Stimulated activated CD8-positive, alpha-beta memory T cell treated with anti-CD3 and anti-CD28 coated beads, Interleukin-4, amount 100 ng/mL, for 1 hour (primary cell): ENCODE measurements at places on chromosomes 7 and 10.

- no peak for DNase-seq
Observed at GRCh38 chr10:46556515-46557318, at the start of gene GPRIN2. Gene GPRIN2, minus strand, starts transcription at chr10:46556658. Its CDS starts 5,922 bp downstream, at chr10:46550736.

DNA sequence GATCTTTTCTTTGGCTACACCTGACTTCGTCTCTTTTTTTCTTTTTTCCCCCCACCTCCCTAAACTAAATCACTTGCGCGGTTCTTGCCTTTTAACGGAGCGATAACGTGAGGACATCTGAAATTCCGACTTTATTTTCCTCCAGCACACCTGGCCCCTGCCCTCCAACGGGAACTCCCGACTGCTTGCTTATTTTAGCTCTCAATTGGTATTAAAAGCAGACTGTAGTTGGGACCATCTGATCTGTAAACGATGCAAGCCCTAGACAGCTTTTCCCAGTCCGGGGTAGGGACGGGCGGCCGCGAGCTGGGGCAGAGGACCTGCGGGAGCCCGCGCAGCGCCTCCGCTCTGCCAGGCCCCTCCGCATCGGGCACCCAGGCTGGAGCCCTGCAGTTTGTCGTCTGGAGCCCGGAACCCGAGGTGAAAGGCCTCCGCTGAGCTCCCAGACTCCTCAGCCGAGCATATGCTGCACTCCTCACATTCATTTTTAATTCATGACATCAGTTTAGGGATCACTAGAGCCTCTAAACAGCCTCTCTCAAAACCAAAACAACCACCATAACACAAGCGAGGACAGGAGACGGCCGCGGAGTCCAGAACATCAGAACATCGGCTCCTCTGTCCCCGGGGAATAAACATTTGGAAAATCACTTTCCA, 10.0 kb upstream of the EMX2 start:
- DNase-seq: no peak

DNA sequence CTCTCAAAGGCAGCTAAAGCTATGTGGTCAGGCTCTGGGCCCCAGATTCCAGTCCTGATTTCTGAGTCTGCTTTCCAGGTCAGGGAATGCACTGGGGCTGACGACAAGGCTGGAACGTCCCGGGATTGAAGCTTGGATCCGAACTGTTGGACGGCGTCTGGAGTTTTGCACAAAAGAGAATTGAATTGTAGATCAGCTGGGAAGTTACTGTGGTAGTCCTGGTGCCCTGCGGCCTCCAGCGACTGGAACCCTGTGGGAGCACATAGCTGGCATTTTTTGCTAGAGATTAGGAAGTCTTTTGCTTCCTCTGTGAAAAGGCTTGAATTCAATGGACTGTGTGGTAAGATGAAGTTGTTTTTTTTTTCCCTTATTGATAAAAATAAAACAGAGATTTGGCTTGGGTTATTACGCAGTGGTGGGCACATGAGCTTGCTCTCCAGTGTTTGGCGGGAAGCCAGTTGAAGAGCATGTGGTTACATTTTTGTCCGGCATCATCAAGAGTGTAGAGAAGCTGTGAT, at the start of gene HK1:
Gene HK1, plus strand, starts transcription at position 51 of the 518 bp plus-strand sequence.
- DNase-seq: no peak

DNA sequence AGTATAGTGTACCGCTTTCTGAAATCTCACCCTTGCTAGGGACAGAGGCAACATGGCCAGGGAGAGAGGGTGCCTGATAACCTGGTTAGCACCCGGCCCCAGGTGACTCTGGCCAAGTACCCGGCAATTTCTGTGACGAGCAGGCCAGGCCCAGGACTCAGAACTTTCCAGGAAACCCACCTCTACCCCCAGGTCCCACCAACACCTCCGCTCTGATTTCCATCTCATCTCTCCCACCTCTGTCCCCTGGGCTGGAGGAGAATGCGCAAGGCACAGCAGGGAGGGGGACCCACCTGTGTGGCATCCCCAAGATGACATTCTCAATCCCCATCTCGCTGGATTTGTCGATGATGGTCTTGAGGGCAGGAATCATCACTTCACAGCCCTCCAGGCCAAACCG, 11.6 kb downstream of the OGDHL start:
- DNase-seq: no peak

DNA sequence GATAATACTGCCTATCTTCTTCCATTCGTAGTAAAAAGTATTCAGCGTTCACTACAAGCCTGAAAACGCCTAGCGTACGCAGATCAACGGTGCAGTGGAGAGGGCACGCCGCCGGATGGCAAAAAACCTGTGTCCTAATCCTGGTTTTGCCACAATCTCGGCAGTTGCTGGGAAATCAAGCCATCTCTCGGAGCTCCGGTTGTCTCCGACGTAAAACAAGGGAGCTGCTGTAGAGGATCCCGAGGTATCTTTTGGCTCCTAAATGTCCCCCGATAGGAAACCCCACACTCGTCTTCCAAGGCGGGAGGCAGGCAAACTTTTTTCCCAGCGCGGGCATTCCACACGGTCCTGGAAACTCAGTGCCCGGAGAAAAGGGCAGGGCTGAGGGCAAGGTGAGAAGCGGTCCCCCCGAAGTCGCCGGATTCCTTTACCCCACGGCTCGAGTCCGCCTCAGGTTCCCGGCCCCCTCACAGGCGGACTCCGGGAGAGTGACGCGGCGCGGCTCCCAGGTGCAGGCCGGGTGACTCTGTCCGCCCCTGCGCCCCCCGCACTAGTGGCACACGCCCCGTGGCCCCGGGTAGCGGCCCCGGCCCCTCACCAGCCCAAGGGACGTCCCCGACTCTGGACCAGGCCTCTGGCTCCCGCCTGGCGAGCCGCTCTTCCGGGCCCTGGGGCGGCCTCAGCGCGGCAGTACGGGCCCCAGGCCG, 649 bp downstream of the IDE start:
- DNase-seq: no peak

DNA sequence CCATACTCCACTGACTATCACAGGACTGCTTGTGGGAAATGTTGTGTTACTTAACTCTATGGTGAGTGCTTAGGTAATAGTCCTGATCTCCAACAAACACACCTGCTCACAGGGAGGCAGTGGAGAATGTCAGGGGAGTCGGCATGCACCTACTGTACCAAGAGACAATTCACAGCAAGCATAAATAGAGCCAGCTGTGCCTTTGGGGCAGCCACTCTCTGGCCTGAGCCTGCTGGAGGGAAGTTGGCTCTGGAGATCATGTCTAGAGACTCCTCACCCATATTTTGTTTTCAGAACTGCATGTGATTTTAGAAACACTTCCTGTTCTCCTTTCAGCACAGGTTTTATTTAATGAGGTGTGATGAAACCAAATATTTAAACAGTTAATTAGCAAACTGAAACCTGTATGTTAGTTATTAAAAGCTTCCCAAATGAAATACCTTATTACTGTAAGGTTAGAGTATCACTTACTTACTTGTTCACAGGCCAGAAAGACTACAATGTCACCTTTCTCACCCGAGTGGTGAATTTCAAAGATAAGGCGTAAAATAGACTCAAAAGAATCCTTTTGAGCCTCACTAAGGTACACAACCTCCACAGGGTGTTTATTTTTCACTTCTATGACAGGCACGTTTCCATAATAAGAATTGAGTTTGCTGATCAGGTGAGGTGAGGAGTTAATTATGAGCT, 21.8 kb downstream of the DHX32 start:
- no peak for DNase-seq

GRCh38 chr7:95342642-95343307, 18.4 kb upstream of the PON1 start:
- DNase-seq: no peak

GRCh38 chr7:64559206-64559605, 3.7 kb downstream of the ZNF680 start:
- no peak for DNase-seq

DNA sequence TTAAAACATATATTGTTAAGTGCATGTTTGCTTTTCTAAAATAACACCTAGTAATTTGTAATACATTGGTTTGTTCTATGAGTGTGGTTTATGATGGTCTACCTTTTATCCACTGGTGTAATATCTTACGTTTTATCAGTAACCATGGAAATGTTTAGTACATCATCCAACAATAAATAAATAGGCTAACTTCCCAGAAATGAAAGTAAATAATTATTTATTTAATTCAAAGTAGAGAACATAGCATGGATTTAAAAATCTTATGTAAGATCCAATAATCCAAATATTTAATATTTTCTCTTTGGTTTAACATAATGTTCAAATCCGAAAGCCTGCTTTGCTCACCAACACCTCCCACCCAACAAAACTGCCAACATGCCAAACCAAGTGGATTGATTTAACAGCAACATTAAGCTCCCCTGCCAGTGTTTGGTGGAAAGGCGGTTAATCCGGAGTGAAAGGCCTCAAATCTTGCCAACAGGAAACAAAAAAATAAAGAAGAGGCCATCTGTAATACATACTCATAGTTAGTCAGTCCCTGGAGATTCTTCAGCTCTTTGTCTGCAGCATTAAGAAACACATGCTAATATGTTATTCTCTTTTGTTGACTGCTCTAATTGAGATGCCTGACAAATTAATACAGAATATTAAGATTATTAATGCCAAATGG, 897.8 kb downstream of the CNTNAP2 start:
- DNase-seq: no peak

- no peak for DNase-seq
Observed at GRCh38 chr7:106464651-106465050, 179.9 kb upstream of the NAMPT start.

GRCh38 chr10:118592675-118593330, 2.6 kb downstream of the PRLHR start:
- DNase-seq: no peak

GRCh38 chr10:117980216-117980615, 66.5 kb downstream of the RAB11FIP2 start:
- no peak for DNase-seq

- DNase-seq: no peak
Observed at GRCh38 chr7:32062150-32062549, 8.1 kb downstream of the PDE1C start.

- DNase-seq: no peak
Observed at GRCh38 chr7:121175826-121176225, 153.0 kb upstream of the WNT16 start.

- DNase-seq: no peak
Observed at GRCh38 chr10:130729876-130730275, 581.6 kb downstream of the TCERG1L start.

DNA sequence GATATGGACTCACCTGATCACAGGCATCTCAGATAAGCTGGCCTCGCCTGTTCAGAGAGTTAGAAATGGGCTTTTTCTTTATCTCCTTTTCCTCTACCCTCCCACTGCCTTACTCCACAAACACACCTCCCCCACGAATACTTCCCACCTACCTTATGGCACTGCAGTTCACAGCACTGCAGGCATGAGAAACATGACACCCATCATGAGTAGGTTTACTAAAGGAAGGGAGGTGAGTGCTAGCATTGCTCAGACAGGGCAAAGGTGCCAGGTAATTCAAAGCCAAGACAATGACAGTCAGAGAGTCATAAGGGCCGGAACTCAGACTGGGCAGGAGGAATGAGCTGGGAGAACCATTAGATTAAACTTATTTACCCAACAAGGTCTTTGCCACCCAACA, 220.6 kb downstream of the FAM107B start:
- DNase-seq: no peak

- DNase-seq: no peak
Observed at GRCh38 chr10:129945064-129945463, 19.0 kb downstream of the EBF3 start.

DNA sequence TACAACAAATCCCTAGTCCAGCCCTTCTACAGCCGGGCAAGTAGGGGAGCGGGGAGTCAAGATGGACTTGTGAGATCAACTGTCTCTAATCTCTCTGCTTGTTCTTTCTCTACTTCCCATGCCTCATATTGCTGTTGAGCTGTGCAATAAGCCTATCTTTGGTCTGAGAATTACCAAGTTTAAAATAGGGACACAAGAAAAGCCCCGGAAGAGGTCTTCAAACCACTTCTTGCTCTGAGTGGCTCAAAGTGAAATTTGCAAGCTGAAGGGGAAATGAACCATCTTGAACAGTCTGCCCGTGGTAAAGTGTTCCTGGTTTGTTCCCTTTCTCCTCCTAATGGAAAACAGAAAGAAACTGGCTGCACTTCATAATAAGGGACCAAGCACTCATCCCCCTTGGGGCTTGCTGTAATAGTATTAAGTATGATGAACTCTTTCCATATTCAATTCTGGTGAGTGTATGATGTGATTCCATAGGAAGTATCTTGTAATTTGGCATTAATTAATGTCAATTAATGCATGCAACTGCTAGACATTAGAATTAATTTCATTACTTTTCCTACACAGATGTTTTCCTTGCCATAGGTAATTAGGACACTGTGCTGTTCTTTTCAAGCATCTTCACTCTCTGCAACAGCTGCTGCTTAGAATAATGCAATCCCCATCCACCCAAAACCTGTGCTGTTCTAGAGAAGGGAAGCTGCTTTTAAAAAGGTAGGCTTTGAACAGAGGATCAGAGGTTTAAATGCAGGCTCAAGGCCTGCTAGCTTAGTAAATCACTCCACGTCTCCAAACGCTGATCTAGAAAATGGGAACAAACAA, 449.6 kb downstream of the SORCS1 start:
- no peak for DNase-seq

DNA sequence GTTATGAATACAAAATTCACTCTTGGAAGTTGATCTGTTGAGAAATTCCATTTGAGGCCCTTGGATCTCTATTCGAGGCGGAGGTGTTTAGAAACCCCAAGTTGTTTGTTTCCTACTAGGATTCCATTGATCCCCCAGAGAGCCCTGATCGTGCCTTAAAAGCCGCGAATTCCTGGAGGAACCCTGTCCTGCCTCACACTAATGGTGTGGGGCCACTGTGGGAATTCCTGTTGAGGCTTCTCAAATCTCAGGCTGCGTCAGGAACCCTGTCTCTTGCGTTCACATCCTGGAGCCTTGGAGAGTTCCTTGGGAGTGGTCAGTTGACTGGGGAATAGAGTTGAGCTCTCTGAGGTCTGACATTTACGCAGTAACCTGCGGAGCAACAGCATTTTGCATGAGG, 1.2 kb downstream of the CFAP69 start:
- DNase-seq: no peak

GRCh38 chr7:7051206-7051877, 131.0 kb upstream of the C1GALT1 start:
- no peak for DNase-seq
